Stimulated activated CD4-positive, alpha-beta T cell treated with anti-CD3 and anti-CD28 coated beads, Interleukin-12 subunit alpha, Interleukin-12 subunit beta, amount 100 ng/mL, for 4 hours (primary cell): ENCODE measurements at places on chromosomes 6 and 20.

GRCh38 chr6:84606860-84607259, 157.5 kb downstream of the TBX18 start:
- DNase-seq: no peak

DNA sequence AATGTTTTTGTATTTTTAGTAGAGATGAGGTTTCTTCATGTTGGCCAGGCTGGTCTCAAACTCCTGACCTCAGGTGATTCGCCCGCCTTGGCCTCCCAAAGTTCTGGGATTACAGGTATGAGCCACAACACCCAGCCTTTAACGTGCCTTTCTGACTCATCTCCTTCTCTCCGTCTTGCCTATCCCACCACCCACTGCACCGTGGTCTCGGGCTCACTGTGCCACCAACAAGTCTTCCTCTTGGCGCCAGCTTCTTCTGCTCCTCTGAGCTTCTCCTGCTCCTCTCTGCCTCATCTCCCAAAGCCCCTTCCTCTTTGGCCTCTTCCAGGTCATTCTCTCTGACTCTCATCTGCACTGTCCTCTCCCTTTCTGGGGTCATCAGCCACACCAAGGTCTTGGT, 41.0 kb downstream of the TMEM242 start:
- no peak for DNase-seq

DNA sequence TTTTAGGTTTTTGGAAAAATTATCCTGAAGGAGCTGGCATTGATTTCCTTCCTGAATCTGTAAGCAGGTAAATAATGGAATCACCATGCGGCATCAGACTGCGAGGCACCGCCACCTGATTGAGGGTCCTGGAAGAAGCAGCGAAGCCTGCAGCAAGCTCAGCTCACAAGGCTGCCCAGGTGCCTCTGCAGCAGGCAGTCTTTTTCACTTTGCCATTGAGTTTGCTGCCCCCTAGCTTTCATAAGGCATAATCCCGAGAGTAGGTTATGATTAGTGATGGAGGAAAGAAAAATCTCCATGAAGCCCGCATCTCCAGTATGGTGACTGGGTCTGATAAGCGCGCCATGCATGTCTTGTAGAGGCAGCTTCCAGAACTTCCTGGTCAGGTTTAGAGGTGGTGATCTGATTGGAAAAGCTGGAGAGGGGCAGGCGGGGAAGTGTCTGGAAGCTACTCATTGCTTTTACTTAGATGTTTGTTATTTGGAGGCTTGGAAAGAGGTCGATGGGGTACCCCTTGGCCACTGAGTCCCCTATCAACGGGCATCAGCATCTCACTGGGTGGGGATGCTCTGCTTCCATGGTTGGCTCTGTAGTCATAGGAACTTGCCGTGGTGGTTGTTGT, 26.7 kb downstream of the IYD start:
- peak; percentile 4 for DNase-seq

- DNase-seq: peak; percentile 36
Measured at GRCh38 chr6:18155864-18156421, 721 bp downstream of the KDM1B start.

- no peak for DNase-seq
Measured at GRCh38 chr6:128057946-128058345, 157.1 kb upstream of the THEMIS start.

DNA sequence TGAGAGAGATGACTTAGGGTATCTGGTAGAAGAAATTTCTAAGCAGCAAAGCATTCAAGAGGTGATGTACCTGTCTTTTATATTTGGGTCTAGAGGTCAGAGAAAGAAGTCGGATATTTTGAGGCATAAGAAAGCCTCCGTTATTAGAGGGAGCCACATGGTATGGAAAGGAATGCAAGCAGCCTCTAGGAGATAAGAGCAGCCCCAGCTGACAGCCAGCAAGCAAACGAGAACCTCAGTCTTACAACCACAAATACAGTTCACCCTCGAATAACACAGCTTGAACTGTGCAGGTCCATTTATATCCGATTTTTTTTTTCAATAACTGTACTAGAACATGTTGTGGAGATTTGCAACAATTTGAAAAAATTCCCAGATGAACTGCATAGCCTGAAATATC, 190.7 kb upstream of the VGLL2 start:
- DNase-seq: no peak

GRCh38 chr6:75222261-75222660, 16.4 kb upstream of the COL12A1 start:
- DNase-seq: no peak
